Skin of body (tissue), 3 donors: ENCODE measurements at places on chromosomes 2 and 18. TPM values are rescaled to one million over a fixed set of nuclear protein-coding genes. Genes with fewer than 3 reads are reported as not detected.

DNA sequence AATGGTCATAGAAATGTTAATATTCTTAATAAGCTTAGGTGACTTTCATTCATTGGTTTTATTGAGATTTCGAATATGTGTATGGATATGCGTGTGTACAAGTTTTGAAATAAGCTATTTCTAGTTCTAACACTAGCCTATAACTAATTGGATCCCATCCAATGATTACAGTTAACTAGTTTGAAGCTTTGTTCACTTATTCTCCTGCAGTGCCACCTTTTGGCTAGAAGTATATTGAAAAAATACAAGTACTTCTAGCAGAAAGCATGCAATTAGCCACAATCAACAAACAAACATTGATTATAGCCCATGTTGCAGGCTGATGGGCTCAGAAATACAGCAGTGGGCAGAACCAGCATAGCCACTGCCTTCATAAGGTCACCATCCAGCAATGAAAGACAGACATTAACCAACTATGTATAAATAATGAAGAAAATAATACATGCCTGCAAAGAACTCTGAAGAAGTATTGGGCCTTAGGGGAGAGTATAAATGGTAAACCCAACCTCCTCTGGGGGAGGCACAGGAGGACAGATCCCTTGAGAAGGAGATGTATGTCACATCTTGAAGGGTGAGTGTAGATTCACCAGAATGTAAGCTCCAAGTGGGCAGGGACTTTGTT, 5.1 kb upstream of the PIEZO2 start:
- peak; percentile 44 for DNase-seq

DNA sequence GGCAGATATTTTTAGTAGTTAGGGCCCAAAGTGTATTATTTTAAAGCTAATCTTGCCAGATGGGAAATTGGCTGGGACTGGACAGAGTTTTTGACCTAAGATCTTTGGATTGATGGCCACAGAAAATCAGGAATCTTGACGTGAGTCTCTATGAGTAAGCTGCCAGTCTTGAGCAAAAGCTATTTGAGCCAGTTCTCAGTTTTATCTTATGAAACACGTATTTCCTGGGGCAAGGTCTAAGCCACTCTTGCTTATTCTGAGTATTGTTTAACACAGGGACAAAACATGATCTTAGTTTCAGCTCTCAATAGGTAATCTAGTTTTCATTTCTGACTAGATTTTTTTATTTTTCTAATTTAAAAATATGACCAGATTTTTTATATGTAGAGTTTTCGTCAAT, 329.4 kb downstream of the CNTNAP5 start:
- DNase-seq: no peak

DNA sequence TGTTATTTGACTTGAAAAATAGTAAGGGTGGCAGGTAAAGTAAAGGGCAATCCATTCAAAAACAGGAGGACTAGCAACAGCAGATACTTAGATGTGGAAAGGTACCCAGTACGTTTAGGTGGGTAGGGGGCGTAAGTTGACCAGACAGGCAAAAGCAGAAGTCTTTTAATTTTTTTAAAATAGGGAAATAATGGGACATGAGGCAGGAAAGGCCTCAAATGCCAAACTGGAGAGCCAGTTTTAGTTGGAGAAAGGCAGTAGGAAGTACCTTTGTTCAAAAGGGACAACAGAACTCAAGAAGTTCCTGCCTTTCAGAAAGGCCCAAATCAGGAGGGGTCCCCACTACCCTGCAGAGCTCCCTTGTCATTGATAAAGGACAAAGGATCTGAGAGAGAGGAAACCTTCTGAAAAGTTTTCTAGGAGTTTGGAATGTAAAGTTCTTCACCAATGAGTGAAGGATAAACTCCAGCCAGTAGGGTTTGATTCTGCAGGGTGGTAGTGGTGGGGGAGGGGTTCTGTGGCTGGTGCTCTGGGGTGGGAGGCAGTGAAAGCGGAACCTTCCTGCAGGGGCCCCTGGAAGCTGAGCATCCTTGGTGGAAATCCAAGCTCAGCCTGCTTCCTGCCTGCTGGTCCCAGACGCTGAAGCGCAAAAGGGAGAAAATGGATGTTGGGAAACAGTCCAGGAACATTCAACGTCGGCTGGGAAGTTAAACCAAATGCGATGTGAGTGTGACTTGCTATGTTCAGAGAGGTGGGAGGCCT, 40.1 kb downstream of the TMEM17 start:
- DNase-seq: peak; percentile 61

- no peak for DNase-seq
Observed at GRCh38 chr2:159891917-159892730, 94.1 kb upstream of the CD302 start.

- no peak for DNase-seq
Observed at GRCh38 chr2:128469875-128470274, 151.2 kb upstream of the HS6ST1 start.

DNA sequence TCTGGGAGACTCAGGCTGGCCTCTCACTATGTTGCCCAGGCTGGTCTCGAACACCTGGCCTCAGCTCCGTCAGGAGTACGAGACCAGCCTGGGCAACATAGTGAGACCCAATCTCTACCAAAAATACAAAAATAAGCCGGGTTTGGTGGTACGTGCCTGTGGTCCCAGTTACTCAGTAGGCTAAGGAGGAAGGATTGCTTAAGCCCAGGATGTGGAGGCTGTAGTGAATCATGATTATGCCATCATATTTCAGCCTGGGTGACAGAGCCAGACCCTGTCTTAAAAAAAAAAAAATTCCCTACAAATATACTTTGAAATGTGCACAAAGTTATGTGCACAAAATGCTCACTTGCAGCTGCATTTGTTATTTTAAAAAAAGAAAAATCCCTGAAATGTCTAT, 26.3 kb upstream of the AGAP1 start:
- no peak for DNase-seq

DNA sequence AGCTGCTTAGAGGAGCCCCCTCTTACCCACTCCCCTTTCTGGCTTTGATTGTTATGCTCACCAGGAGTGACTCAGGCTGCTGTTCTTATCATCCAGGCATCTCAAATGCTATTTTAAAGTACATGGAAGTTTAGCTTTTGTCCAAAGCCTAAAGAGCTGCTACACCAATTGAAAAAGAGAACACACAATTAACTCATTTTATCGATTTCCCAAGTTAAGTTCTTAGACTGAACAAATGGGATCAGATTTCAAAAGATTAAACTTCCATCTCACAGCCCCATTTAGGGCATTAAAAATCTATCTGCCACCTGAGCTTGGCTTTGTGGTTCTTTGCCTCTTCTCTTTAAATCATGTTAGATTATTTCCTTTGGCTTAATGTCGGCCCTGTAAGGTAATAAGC, 81.2 kb downstream of the MYO5B start:
- DNase-seq: no peak

- DNase-seq: no peak
Observed at GRCh38 chr2:226726546-226726945, 73.1 kb downstream of the IRS1 start.

GRCh38 chr18:23994361-23994902, 20.1 kb upstream of the TTC39C start:
- DNase-seq: peak; percentile 60

GRCh38 chr18:63161761-63162195, 157.8 kb downstream of the BCL2 start:
- DNase-seq: no peak

DNA sequence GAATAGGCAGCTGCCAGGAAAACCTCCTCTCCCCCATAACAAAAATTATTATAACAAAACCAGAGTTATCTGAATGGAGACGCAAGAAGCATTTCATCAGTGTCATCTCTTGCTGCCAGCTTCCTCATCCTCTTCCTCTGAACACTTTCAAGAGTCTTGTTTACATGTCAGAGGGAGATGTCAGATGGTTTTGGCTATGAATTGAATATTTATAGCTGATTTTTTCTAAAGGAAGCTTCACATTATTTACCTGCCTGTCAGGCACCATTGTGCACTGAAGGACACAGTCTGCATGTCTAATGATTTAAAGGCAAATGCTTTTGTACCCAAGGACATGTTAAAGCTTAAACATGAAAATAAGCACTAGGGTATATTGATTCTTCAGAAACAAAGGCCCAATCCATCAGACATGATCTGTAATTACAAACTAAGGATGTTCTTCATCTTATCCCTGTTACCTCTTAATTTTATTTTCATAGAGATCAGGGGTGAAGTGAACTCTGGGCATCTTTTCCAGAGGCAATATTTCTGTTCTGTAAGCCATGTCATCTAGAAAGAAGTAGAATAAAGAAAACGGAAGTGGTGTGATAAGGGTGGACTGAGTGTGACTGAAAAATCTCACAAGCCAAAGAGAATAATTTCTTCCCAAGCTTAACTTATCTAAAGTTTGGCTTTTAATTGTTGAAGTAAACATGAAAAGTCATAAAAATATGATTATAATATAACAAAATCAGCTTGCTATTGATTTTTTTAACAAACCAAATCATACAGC, 168.7 kb downstream of the ANKRD44 start:
- DNase-seq: no peak

GRCh38 chr2:45691171-45691999, 39.9 kb downstream of the PRKCE start:
- DNase-seq: no peak

- no peak for DNase-seq
Observed at GRCh38 chr2:75641587-75641986, 5.0 kb upstream of the MRPL19 start.

- DNase-seq: no peak
Observed at GRCh38 chr18:79677840-79678239, 1.8 kb upstream of the CTDP1 start.

DNA sequence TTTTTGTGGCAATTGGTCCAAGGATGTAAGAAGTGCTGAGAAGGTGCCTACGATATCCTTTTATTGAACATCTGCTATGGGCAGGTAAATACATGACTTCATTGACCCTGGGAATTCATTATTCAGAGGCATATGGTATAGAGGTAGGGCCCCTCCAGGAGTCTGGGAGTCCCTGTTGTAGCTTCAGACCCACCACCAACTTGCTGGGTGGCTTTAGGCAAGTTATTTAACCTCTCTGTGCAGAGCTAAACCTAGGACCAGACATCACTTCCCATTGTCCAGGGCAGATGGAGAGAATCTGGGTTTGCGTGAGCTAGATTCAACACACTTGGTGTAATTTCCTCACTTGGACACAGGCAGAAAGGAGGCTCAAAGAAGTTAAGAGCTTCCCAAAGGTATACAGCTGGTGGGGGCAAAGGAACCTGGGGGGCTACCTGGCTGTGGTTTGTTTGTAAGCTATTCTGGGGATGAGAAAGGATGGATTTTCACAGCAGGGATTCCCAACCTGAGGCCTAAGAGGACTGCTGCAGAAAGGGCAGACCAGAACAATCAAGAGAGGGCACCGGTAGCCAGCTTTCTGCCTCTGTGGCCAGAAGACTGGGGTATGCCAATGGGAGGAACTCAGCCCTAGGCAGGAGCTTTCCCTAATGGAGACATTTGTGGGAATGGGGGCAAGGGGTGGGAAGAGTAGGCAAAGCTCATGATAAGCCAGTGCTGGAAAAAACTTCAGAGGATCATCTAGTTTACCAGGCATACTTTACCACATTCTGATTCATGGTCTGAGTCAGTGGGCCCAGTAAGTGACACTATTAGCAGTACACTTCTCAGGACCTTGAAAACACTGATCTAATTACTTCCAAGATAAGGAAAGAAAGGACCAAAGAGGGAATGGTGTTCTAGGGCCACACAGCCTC, 102.7 kb upstream of the SMAD2 start:
- DNase-seq: no peak

GRCh38 chr2:216319771-216320170, 52.5 kb downstream of the MARCHF4 start:
- DNase-seq: no peak

DNA sequence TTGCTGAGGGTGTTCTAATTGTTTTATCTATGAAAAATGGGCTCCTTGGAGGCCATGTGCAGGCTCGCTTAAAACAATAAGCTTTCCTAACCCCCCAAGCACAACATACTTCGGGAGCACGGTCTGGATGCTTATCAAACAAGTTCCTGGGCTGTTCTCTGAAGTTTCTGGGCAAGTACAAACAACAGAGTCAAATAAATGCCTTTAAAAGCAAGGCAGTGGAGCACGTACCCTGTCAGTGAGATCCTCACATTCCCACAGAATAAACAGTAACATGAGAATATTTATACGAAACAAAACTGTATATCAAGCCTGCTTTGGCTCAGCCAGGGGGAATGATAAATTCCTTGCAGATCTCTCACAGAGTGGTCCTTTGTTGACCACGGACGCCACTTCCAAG, 44.8 kb downstream of the FTCDNL1 start:
- no peak for DNase-seq

HOXD12 gene
- not detected for total RNA-seq

MAP3K19 gene
- not detected for total RNA-seq

NEB gene
- total RNA-seq: 212 TPM

IL36A gene
- not detected for total RNA-seq

PLCD4 gene
- 2.8 TPM for total RNA-seq

IL1R2 gene
- total RNA-seq: 15.6 TPM

TSGA10 gene
- total RNA-seq: 7.5 TPM

PAPOLG gene
- total RNA-seq: 19.0 TPM

LYPD6 gene
- total RNA-seq: 5.1 TPM
